ENCODE measurements at places on chromosomes 3 and 15. TPM values are rescaled to one million over a fixed set of nuclear protein-coding genes. Genes with fewer than 3 reads are reported as not detected.

Gene GABRB3
- total RNA-seq, result 1.5 TPM

DNA sequence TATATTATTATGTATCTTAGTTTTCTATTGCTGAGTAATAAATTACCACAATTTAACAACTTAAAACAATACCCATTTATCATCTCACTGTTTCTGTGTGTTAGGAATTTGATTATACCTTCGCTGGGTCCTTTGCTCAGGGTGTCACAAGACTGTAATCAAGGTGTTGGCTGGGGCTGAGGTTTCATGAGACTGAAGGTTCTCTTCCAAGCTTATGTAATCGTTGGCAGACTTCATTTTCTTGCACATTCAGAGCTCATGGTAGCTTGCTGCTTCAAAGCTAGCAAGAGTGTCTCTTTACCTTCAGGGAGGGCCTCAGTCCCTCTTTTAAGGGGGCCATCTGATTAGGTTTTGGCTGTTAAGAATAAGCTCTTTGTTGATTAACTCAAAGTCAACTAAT lies 293.1 kb downstream of the POLQ start:
- DNase-seq, result no peak

Gene CALML4
- 1.0 TPM for total RNA-seq

Gene AGBL1
- not detected for total RNA-seq

GRCh38 chr3:129582799-129583198 lies 23.7 kb downstream of the PLXND1 start:
- no peak for DNase-seq

Gene PLAAT1
- total RNA-seq, result not detected

Gene STRA6
- total RNA-seq, result 0.17 TPM

- DNase-seq, result no peak
These were observed 82.9 kb downstream of the FAM43A start for GRCh38 chr3:194768586-194768985.

DNA sequence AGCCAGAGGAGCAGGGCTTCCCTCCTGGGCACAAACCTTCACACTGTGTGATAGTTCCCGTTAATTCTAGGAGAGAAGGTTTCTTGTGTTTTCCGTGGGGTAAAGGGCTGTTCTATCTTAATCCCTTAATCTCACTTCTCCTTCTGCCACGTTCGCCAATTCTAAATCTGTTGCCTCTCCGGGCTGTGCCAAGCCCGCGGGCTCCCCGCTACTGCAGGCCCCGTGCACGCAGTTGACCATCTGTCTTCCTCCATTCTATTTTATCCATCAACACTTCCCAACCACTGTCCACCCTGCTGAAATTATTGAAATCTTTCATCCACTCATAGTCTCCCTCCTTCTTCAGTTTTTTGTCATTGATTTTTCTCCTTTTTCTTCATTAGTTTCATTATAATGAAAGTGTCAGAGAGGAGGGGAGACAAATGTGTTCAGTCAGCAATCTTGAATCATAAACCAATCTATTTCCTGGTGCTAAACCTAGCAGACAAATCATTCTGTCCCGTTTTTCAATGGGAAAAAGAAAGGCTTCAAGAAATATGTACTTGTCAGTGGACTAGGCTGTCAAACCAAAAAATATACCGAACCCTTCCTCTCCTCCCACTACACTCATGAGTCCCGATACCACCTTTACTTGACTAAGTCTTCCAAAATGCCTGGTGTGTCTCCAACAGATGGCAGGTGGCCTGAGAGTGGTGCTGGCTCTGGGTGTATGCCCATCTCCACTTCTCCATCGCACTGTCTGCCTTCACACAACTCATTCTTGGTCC lies 39.6 kb downstream of the SLCO2A1 start:
- no peak for DNase-seq

Gene THSD4
- total RNA-seq, result 58.0 TPM

DNA sequence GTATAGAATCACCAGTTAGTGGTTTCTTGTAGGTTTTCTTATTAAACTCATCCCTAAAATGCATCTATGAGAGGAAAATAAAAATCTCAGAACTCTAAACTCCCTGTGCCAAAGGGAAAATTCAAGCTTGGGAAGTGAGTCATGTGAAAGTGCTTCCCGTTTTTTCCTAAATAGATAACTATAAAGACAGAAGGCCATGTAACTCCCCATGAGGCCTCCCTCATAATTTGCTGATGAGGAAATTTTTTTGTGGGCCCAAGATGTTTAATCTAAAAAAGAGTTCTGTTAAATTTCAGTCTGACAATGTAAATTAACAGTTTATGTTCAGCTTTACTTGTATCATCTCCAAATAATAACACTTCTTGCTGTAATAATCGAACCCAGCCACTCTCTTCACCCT lies 1273.9 kb downstream of the OTOL1 start:
- DNase-seq, result no peak

Gene SLC9A9
- total RNA-seq, result 74.0 TPM
